ENCODE measurements at places on chromosomes 7 and 10.

DNA sequence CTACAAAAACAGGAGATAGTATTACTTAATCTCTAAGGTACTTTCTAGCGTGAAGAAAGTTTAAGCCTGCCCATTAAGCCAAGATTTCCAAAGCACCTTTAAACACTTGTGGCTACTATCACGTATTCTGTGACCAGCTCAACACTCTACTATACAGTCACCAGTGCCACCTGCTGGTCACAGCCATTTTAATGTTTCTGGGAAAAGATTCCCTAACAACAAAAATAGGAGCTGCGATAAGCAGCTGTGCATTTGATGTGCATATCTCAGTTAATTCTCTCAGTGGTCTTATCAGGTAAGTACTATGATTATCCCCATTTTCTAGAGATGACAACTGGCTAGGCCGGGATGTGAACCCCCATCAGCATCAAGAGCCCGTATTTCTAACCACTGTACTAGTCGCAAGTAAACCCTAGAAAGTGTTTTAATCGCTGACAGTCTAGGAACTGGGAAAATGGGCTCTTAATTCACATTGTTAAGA lies 860 bp downstream of the SEC31B start:
- peak; percentile 64 for DNase-seq

GRCh38 chr7:14419531-14419930 lies 430.1 kb upstream of the ETV1 start:
- no peak for DNase-seq

- DNase-seq, result peak; percentile 100
Observed at GRCh38 chr10:101353692-101354327, at the start of gene BTRC. Gene BTRC, plus strand, starts transcription at chr10:101354165. Its CDS starts 16 bp downstream, at chr10:101354181.

DNA sequence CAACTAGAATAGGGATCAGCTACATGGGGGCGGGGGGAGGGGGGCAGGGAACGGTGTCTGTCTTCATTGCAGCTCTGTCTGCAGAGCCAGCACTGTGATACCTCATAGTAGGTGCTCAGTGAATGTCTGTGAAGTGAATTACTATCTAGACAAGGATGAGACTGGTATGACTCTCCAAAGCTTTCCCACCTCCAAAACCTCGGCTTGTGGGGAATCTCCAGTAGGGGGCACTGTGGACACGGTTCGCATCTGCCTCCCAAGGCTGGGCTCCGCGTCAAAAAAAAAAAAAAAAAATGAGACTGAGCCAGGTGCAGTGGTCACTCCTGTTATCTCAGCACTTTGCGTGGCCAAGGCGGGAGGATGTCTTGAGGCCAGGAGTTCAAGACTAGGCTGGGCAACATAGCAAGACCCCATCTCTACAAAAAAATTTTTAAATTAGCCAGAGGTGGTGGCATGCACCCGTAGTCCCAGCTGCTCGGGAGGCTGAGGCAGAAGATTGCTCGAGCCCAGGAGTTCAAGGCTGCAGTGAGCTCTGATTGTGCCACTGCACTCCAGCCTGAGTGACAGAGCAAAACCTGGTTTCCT lies 9.6 kb downstream of the TRIM56 start:
- DNase-seq, result peak; percentile 67

- DNase-seq, result no peak
Observed at GRCh38 chr10:49010865-49011264, 71.2 kb upstream of the LRRC18 start.

- DNase-seq, result peak; percentile 44
Observed at GRCh38 chr7:133369130-133369529, 116.3 kb downstream of the EXOC4 start.

DNA sequence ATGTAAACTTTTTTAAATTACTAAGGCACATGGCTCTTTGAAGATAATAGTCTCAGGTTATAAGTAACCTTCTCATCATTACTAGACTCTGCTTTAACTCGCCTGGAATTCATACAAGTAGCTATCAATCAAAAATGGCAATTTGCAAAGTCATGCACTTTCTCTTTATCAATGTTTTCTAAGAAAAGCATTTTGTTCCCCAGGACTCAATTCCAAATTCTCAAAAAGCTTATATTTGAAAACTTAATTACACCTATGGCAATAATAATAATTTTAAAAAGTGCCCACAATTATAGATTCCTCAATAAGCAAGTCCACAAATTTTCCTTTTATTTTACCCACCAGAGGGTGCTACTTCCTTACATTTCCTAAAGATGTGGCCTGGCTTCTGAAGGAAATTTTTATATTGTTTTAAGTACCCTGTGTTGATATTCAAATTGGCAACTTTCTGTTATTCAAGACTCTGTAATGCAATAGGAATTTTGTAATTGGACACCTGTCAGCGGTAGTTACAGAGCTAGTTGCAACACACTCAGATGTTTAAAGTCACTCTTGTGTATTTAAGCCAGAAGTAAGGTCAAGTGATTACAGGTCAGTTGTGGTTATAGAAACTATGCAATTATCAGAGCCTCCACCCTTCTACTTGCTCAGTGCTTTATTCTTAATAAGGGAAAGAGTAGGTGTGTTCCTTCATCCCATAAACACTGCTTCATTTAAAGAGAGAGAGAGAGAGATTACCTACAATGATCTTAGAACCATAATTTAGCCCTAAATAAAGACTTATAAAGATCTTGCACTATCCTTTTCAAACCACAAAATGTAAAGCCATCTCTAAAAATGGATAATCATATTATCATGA lies 47.1 kb upstream of the HYAL4 start:
- peak; percentile 95 for DNase-seq

- no peak for DNase-seq
Observed at GRCh38 chr7:46864716-46865115, 717.2 kb downstream of the TNS3 start.

- no peak for DNase-seq
Observed at GRCh38 chr7:139942636-139943035, 113.6 kb downstream of the TBXAS1 start.

GRCh38 chr10:88045096-88045495 lies 181.7 kb downstream of the PTEN start:
- DNase-seq, result peak; percentile 45

GRCh38 chr7:101231644-101232043 lies 6.0 kb downstream of the CLDN15 start:
- DNase-seq, result no peak

- DNase-seq, result peak; percentile 49
Observed at GRCh38 chr10:29576681-29577080, 58.1 kb downstream of the SVIL start.

DNA sequence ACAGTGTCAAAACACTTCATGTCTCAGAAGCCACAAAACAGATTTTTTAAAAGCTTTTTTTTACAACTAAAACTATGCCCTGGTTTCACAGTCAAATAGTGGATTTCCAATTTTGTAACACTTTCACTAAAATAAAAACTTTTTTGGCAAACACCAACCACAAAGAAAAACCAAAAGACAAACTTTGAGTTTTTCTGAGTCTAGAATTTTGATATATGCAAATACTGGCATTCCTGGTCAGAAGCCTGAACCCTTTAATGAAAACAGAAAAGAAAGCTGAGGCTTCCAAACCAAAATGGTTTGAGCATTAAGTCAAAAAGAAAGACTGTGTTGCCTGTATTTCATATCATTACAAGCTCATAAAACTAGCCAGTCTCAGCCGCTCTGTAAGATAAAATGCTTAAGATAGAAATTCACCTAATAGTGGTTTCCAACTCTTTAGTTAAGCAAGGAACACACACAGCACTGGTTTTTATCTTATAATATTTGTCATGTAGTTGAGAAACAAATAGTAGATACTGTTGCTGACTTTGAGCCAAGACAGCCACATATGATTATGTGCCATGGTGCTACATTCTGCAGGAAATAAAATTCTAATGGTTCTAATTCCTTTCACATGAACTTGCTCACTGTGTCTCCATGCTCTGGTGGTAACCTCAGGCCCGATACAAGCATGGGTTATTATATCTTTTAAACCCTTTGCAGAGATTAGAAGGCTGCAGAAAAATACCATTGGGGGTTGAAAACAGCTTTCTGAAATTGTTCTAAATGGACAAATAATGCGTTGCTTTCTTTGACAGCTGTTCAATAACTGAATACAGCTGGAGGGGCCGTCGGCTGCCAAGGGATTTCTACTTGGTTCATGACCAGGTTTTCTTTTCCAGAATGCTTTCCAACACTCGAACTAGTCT lies 49.4 kb downstream of the FAM171A1 start:
- peak; percentile 56 for DNase-seq

- no peak for DNase-seq
Observed at GRCh38 chr7:45185864-45186250, 28.3 kb downstream of the RAMP3 start.

DNA sequence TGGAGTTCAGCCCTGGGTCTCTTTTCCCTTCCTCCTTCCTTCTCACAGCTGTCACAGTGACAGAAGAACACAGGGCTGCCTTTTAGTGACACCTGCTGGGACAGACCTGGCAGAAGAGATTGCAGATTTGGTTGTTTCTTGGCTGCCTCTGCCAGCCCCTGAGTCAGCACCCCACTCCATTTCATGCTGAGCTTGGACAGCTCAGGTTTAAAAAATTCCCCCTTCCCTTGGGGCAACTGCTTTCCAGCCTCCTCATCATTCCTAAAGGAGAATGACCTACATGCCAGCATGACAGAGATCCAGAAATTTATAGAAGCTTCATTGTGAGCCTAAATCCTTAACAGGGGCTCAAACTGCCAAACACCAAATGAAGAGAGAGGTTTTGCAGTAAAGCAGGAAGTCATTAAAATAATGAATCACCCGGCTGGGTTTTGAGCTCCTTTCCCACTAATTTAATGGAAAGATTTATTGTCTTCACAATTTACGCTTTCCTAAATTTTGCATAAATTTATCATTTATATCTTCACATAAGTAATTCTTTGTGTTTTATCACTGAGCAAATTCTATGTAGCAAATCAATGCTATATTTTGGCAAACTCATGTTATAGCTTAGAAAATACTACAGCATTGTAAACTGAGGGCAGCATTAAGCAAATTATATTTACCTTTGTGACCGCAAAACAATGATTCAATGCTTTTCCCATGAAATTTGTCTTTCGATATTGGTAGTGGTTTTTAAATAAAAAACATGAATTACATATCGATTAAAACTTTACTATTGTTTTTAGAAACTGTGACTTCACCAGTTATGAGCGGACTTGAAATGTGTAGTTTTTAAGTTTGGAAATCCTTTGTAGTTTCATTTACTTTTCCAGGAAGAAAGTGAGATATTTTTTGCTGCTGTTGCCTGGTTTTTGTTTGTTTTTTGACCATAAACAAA lies 399.5 kb upstream of the ANKRD30A start:
- peak; percentile 78 for DNase-seq

- DNase-seq, result peak; percentile 60
Observed at GRCh38 chr10:110498087-110498981, 627 bp downstream of the DUSP5 start.

GRCh38 chr7:131157530-131158243 lies 170.0 kb upstream of the MKLN1 start:
- DNase-seq, result peak; percentile 91

GRCh38 chr10:75464478-75465449 lies 33.3 kb downstream of the LRMDA start:
- DNase-seq, result no peak

GRCh38 chr7:4850262-4850795 lies 11.5 kb downstream of the PAPOLB start:
- no peak for DNase-seq

- peak; percentile 3 for DNase-seq
Observed at GRCh38 chr7:142908921-142909890, 23.7 kb upstream of the TRPV6 start.

- DNase-seq, result peak; percentile 91
Observed at GRCh38 chr10:104337985-104338735, at the start of gene ITPRIP. Gene ITPRIP, minus strand, starts transcription at chr10:104338465. Its CDS starts 22,414 bp downstream, at chr10:104316051.

GRCh38 chr10:103823706-103824272 lies 31.6 kb downstream of the SH3PXD2A start:
- DNase-seq, result no peak

- DNase-seq, result peak; percentile 4
Observed at GRCh38 chr7:85224171-85224570, 37.3 kb upstream of the SEMA3D start.

- peak; percentile 34 for DNase-seq
Observed at GRCh38 chr10:14325325-14325955, 5.3 kb downstream of the FRMD4A start.

GRCh38 chr10:3783682-3784432 lies 1.2 kb downstream of the KLF6 start:
- peak; percentile 67 for DNase-seq

DNA sequence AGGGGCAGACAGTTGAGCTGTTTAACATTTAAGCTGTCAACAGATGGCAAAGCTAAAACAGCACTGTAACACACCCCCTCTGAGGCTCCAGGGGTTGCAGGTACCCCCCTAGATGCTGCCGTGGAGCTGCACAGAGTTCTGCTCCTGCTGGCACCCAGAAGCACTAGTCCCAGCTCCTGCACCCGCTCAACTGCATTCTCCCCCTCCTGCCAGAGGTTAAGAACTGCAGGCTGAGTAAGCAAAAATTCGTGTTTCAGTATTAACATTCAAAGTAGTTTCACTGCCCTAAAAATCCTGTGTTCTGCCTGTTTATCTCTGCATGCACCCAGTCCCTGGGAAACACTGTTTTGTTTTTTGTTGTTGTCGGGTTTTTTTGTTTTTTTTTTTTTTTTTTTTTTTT lies 790.8 kb upstream of the KCND2 start:
- peak; percentile 14 for DNase-seq

GRCh38 chr10:110840225-110840922 lies 31.4 kb upstream of the PDCD4 start:
- DNase-seq, result no peak

- DNase-seq, result peak; percentile 91
Observed at GRCh38 chr7:48094861-48095293, 5.8 kb downstream of the UPP1 start.

- DNase-seq, result no peak
Observed at GRCh38 chr7:26293569-26294308, 2.1 kb downstream of the SNX10 start.

GRCh38 chr7:39005461-39005860 lies 27.8 kb downstream of the POU6F2 start:
- DNase-seq, result no peak

DNA sequence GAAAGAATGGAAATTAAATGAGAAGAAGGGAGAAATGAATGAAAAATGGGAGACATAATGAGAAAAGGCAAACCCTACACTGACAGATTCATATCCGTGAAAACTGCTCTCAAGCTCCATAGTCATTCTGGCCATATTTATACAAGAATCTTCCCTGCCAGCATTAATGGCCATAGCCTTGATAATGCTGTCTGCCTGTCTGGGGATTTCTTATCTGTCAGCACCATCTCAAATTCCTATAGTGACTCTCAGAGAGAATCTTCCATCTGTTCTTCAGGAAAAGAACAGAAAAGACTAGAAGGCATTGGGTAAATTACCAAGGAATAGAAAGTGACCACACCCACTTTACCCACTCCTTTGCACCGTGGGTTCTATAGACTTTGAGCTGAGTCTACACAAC lies 295.9 kb downstream of the PLXNA4 start:
- DNase-seq, result no peak

- DNase-seq, result no peak
Observed at GRCh38 chr7:6528401-6529130, 22.7 kb downstream of the GRID2IP start.

DNA sequence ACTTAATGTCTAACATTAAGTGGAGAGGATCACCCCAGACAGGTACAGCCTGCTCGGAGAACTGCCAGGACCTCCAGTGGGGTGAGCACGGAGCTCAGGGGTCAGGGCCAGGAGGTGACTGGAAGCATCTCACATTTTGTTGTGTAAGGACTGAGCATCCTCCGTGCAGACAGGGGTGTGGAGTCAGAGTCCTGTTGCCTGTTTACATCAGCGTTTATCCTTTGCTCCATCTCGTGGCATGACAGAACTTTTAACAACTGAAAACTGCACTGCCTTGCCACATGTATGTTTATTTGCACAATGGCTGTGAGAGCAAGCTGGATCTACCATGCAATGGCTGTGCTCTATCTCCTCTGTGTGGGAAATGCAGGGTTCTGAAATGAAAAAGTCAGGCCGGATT lies 175.4 kb upstream of the AKR1E2 start:
- peak; percentile 78 for DNase-seq
